A549 (cell line): ENCODE measurements at places on chromosomes 7 and 10.

- DNase-seq: no peak
Observed at GRCh38 chr10:42809676-42810075, 27.1 kb downstream of the BMS1 start.

GRCh38 chr10:33065111-33065510 lies 107.1 kb upstream of the ITGB1 start:
- no peak for DNase-seq

GRCh38 chr10:33352175-33352574 lies 17.7 kb upstream of the NRP1 start:
- DNase-seq: no peak

DNA sequence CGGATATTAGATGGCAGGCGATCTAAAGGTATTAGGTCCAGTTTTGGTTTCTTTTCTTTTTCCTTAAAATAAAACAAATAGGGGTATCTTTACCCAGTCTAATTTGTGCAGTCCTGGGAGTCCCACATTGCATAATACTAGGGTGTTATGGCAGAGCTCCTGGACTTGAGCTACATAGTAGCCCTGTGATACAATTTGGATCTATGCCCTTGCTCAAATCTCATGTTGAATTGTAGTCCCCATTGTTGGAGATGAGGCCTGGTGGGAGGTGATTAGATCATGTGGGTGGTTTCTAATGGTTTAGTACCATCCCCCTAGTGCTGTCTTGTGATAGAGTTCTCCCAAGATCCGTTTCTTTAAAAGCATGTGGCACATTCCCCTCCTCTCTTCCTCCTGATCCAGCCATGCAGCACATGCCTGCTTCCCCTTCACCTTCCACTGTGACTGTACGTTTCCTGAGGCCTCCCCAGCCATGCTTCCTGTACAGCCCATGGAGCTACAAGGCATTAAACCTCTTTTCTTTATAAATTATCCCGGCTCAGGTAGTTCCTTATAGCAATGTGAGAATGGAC lies 141.9 kb downstream of the RPS24 start:
- no peak for DNase-seq

DNA sequence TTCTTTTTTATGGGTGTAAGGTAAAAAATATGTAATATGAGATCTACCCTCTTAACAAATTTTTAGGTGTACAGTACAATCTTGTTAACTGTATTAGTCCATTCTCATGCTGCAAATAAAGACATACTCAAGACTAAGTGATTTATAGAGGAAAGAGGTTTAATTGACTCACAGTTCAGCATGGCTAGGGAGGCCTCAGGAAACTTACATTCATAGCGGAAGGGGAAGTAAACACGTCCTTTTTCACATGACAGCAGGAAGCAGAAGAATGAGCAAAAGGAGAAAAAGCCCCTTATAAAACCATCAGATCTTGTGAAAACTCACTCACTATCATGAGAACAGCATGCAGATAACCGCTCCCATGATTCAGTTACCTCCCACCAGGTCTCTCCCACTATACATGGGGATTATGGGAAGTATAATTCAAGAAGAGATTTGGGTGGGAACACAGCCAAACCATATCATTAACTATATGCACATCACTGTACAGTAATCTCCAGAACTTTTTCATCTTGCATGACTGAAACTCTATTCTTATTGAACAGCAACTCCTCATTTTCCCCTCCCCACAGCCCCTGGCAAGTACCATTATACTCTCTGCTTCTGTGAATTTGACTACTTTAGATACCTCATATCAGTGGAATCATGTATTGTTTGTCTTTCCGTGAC lies 127.4 kb downstream of the WNT2 start:
- DNase-seq: no peak
